ENCODE measurements at places on chromosomes 7 and 10. TPM values are rescaled to one million over a fixed set of nuclear protein-coding genes. Genes with fewer than 3 reads are reported as not detected.

DNA sequence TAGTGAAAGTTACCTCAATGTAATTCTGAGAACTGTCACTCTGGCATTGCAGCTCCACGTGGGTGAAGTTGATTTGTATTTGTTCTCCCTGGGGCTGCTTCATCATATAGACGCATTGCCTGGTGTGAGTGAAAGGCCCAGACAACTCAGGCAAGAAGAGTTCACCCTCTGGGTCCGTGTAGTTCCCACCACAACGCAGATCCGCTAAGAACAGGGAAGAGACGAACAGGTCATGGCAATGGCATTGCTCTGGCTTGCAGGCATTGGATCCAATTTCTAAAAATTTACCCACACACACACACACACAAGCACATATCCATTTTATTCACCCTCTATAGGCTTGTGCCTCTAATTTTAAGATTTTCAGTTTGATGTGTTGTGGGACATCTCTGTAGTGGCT lies 45.4 kb downstream of the CUBN start:
- DNase-seq: no peak

BTBD16 gene
- 0.37 TPM for total RNA-seq

DNA sequence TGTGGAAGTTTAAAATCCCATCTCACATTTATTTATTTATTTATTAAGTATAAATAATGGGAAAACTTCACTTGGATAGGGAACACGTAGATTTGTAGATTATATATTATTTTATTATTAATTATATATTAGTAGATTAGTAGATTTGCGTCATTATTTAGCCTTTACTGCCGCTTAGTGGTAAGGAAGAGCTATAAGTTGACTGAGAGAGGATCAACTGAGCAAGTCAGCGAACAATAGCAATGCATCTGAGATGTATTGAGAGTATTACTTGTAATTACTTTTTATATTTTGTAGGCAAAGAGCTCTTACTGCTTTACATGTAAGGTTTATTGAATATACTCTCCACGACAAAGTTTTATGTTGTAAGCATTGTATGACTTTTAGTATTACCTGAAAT lies 244.5 kb upstream of the ANKRD30A start:
- no peak for DNase-seq

GRCh38 chr7:99955247-99955646 lies 20.6 kb downstream of the AZGP1 start:
- DNase-seq: no peak

- peak; percentile 45 for DNase-seq
Observed at GRCh38 chr7:45241339-45242109, 83.9 kb downstream of the RAMP3 start.

DNA sequence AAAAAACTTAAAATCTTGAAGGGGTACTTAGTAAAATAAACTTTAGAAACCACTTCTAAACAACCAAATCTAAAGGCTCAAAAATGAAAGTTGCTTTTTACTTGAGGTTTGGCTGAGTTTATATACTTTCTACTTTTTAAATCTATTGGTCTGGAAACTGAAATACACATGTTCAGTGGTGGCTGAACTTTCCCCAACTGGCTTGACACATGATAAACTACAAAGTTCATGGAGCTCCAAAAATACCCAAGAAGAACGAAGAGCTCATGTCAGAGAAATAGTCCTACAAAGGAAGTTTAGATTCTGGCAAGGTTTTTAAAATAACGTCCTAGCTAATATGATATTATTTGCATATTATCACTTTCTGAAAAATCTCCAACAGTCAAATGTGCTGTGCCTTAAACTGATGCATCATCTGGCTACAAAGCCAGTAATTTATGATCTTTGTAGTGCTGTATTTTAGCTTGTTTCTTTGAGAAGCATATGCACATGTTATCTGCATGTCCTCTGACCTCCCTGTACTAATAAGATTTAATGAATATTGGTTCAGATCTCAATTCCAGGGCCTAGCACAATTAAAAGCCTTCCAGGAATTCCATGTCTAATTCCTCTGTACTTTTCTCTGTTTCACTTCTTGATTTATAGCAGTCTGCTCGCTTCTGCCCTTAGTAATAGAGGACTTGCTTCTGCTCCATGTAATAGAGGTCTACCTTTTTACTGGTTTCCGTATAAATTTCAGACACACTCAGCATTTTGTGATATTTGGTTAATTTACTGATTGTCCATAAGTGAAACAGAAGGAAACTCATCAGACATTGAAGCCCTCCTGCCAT lies 28.2 kb downstream of the SEMA3C start:
- DNase-seq: no peak

TSPAN14 gene
- total RNA-seq: 44.3 TPM

POLR1F gene
- 8.3 TPM for total RNA-seq

INPP5A gene
- total RNA-seq: 95.3 TPM

DNA sequence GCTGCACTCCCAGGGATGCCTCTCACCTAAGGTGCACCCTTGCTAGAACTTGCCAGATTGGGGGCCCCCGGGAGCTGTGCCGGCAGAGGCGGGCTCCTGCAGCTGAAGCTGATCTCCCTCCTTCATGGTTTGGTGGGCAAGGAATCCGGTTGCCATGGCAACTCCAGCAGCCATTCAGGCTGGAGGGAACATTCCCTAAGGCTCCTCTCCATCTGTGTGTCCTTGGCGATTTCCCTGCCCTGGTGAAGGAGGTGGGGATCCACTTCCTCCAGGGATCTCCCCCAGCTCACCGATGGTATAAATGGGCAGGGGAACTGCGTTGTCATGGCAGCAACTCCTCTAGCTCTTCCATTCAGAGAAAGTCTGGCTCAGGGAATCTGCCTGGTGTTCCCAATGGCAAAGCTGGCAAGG lies 49.6 kb upstream of the GPR158 start:
- no peak for DNase-seq

GRCh38 chr10:543862-544822 lies 145.3 kb downstream of the DIP2C start:
- DNase-seq: no peak

GRCh38 chr7:128033246-128033645 lies 2.0 kb upstream of the LRRC4 start:
- DNase-seq: no peak

- no peak for DNase-seq
Observed at GRCh38 chr10:26960308-26960707, 99.5 kb upstream of the ABI1 start.

DNA sequence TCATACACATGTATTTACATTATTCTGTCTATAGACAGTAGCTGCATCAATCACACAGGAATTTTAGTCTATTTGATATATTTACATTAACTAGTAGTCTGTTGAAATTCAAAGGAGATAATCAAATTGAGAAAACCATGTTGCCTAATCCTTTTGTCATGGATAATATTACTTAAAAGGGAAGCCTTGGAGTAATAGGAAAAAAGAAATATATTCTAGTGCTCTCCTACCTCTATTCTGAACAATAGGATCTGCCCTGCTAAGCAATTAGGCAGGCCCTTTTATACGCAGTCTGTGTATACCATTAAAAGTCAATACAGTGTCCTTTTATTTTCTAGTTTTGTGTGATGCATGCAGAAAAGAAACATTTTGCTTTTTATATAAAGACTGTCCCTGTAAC lies 24.5 kb downstream of the UMAD1 start:
- DNase-seq: no peak

FAM180A gene
- total RNA-seq: 2.0 TPM

DNA sequence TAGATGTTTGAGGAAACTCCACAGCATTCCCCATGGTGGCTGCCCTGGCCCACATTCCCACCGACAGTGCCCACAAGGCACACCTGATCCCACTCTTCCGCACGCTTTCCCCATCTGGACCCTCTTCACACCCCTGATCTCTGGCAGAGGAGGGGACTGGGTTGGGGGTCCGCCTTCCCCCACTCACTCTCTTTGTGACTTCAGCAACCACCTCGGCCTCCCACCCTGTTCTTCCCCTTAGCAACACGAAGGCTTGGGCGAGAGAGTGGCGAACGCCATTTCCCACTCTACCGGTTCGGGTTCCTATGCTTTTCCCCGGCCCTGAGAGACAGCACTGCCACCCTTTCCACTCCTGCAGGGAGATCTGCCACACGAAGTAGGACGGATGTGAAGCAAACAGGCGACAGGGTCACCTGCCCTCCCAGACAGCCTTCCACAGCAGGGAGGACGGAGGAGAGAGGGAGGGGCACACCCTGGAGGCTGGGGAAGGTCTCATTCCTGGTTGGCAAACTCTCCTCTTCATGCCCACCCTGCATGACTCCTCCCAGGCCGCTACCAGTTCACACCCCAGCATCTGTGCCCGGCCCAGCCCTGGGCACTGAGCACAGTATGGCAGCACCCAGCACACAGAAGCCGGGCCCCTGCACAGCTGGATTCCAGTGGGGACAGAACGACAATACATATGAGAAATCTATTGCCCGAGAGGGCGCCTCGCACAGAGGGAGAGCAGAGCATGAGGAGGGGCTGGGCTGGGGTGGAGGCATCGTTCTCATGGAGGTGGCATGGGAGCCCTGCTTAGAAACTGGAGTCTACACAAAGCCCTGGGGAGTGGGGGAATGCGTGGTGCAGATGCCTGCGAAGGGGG lies 93.5 kb downstream of the PAXIP1 start:
- no peak for DNase-seq

DNA sequence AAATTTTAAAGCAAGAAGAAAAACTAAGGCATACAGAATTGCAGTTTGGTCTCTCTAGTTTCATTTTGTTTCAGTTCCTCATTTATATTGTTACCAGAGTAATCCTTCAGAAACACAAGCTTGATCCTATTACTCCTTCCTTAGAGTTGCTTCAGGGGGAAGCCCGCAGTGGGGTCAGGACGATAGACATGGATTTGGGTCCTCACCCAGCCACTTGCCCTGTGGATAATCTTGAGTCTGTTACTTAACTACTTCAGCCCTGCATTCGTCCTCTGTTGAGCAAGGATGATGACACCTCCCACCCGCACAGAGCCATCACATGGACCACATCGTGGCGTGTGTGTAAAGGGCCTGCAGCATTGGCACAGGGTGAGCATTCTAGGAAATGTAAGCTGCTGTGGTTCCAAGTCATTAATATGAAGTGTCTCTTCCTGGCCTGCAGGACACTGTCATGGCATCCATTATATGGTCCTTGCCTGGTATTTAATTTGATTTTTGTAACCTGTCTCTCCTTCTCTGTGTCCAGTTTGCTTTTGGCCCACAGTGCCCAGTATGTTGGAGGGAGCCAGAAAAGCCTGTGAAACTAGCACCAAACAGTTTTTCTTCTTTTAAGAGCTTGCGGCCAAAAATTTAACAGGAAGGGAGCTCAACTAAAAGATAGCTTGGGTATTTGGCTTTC lies 111.2 kb downstream of the EEPD1 start:
- DNase-seq: peak; percentile 44

DENND2A gene
- total RNA-seq: 9.6 TPM

DNA sequence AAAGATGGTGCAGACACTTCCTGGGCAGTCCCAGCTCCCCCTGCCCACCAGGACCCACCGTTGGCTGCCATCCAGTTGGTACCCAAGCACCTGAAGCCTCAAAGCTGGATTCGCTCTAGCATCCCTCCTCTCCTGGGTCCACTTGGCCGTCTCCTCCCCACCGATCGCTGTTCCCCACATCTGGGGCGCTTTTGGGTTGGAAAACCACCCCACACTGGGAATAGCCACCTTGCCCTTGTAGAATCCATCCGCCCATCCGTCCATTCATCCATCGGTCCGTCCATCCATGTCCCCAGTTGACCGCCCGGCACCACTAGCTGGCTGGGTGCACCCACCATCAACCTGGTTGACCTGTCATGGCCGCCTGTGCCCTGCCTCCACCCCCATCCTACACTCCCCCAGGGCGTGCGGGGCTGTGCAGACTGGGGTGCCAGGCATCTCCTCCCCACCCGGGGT lies 14.5 kb upstream of the LIMK1 start:
- no peak for DNase-seq

DNA sequence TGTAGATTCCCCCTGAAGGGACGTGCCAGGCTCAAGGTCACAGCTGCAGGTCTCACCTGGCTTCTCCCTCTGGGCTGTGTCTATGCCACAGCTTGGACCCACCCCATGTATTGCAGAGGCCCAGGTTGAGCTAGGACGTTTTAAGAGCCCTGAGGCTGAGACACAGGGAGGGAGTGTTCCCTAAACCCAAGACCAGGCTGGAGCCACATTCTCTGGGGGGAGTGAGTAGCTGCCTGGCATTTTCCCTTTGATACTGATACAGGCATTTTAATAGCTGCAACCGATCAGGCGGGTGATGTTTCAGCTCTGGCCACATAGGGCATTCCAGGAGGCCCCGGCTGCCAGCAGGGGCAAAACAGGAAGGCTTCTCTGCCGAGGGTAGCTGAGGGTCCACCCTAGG lies 13.4 kb downstream of the COL13A1 start:
- DNase-seq: no peak

DNA sequence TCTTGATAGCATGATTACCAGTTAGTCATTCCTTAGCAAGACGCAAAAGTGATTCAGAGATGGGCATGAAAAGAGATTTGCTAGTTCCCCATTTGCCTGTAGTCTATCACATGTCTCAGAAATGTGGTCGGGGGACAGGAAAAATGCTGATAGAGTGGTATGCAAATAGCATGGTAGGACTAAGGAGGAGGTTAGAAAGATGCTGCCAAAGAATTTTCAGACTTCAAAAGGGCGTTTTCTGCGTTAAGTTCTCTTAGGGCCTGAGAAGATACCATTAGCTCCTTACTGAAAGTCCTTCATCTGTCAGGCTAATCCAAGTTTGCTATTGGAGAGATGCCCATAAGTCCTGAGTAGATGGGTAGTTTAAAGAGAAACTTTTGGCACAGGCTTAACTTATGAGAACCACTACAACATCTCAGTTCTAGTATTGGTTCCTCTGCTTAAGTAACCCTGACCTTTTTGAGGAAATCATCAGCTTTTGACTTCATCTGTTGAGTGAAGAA lies 2.7 kb downstream of the CALD1 start:
- DNase-seq: no peak

ZNF804B gene
- total RNA-seq: not detected

TAS2R60 gene
- not detected for total RNA-seq

STRIP2 gene
- total RNA-seq: 12.1 TPM

DNA sequence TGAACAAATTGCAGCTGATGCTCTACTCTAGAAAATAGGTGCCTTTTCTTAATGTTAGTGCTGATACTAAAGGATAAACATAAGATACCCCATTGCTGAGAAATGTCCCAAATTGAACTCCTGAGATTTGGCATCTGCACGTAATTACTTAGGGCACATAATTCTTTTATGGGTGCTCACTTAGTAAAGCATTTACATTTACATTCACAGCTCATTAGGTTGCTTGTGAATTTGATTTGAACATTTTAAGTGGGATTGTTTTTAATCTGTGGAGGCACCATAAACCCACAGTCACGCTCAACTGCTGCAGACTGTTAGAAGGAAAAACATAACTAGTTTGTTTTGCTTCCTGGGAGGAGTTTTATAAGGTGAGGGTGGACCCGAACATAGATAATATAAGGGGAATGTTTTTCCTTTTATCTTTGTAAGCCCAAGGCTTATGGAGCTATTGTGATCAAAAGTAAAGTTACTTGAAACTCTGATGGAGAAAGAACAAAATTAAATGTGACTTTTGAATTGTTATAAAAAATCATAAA lies 560.8 kb downstream of the REEP3 start:
- DNase-seq: no peak

- DNase-seq: no peak
Observed at GRCh38 chr10:14954934-14955333, 1.0 kb upstream of the DCLRE1C start.

GRCh38 chr10:6781133-6781770 lies 201.2 kb upstream of the PRKCQ start:
- DNase-seq: no peak

Measured in left cardiac atrium (tissue), 4 donors.